ENCODE measurements at places on chromosomes 5 and 9.

GRCh38 chr5:181173420-181174342 lies 26.3 kb downstream of the OR2V2 start:
- H3K27ac ChIP-seq, result peak overlapping the region; percentile 84
- no peaks in the 10 kb centered on the region for H3K36me3 ChIP-seq
- peaks cover 61% of the 10 kb centered on the region for H3K27me3 ChIP-seq
- DNase-seq, result peak; percentile 83
- peak overlapping the region; percentile 79 for H3K4me3 ChIP-seq

DNA sequence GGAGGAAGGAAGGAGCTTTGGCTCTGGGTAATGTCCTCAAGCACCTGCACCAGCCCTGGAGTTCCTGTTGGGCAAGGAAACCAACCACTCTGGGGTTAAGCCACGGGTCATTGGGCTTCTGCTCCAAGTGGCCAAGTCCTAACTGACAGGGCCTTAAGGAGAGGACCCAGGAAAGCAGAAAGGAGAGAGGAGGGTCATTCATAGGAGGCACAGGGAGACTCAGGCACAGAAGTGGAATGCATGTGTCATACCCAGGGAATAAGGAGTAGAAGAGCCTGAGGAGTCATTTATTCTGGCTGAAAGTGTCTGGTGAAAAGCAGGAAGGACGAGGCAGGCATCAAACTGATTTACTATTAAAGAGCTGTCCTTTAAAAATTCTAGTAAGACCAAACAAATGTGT lies 129.2 kb downstream of the DMRT2 start:
- H3K27me3 ChIP-seq, result no peaks in the 10 kb centered on the region
- no peak for DNase-seq
- no peak overlapping the region for H3K27ac ChIP-seq

DNA sequence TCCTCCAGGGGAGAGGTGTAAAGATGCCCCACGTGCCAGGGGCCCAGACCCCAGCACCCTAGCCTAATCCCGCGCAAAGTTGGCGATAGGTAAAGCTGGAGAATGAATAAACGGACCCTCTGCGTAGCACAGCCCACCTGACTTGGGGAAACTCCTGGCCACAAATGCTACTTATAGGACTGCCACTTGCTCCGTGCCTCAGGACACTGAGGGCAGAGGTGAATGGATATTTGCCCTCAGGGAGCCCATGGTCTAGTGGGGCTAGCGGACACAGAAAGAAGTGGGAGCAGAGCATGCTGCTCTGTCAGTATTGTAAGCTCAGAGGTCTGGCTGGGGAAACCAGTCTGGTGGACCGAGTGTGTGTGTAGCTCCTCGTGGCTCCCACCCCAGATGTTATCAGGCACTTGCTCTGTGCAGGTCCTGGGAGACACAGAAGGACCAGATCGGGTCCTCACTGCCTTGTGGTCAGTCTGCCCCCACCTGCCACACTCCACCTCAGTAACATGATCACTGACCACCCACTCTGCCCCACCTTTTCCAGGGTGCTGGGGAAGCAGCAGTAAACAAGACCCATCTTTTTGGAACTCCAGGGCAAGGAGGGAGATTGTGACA lies 841 bp downstream of the GRK6 start:
- H3K36me3 ChIP-seq, result peaks cover 26% of the 10 kb centered on the region
- DNase-seq, result peak; percentile 59
- no peaks in the 10 kb centered on the region for H3K27me3 ChIP-seq
- peaks cover 56% of the 10 kb centered on the region for H3K4me1 ChIP-seq
- peak overlapping the region; percentile 94 for H3K27ac ChIP-seq

- no peak overlapping the region for H3K27ac ChIP-seq
- no peaks in the 10 kb centered on the region for H3K36me3 ChIP-seq
- H3K27me3 ChIP-seq, result peaks cover 6% of the 10 kb centered on the region
- no peaks in the 10 kb centered on the region for H3K4me1 ChIP-seq
These were observed 21.3 kb upstream of the RNF145 start for GRCh38 chr5:159230657-159231056.

DNA sequence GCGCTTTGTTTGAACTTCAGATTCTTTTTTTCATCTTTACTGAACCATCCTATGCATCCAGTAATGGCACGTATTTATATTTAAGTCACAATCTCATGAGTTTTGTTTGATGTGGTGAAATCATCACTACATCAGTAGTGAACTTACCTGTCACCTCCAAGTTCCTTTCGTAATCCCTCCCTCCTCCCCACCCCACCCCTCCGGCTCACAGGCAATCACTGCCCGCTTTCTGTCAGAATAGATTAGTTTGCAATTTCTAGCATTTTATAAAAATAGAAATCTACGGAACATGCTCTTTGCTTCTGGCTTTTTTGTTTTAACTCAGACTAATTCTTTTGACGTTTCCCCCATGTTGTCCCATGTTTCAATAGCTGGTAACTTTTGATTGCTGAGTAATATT lies 305.4 kb upstream of the IRX4 start:
- no peak overlapping the region for H3K27ac ChIP-seq
- no peak for DNase-seq
- no peaks in the 10 kb centered on the region for H3K4me1 ChIP-seq
- no peak overlapping the region for H3K4me3 ChIP-seq
- no peaks in the 10 kb centered on the region for H3K27me3 ChIP-seq

GRCh38 chr5:147359101-147359500 lies 124.3 kb downstream of the STK32A start:
- H3K27ac ChIP-seq, result no peak overlapping the region
- H3K4me1 ChIP-seq, result no peaks in the 10 kb centered on the region
- DNase-seq, result no peak
- H3K27me3 ChIP-seq, result no peaks in the 10 kb centered on the region
- no peak overlapping the region for H3K4me3 ChIP-seq

DNA sequence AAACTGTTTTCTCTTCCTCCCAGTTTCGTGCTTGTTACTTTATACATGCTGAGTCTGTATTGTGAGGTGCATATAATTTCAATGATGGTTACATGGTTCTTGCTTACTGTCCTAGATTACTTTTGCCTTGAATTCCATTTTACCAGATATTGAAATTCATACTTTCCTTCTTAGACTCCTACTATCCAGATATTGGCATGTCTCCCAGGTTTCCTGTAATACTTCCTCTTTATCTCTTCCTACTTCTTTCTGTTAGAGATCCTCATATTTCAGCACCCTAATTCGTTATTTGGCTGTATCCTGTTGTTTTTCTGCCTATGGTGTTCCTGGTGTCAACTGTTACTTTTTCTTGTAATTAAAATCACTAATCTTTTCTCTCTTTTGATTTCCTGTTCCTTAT lies 522.1 kb downstream of the CCDC171 start:
- no peaks in the 10 kb centered on the region for H3K4me1 ChIP-seq
- no peak overlapping the region for H3K27ac ChIP-seq
- H3K36me3 ChIP-seq, result no peaks in the 10 kb centered on the region
- no peak for DNase-seq
- no peaks in the 10 kb centered on the region for H3K27me3 ChIP-seq

GRCh38 chr5:141957367-141957996 lies 520 bp downstream of the PCDH12 start:
- no peaks in the 10 kb centered on the region for H3K27me3 ChIP-seq
- peak overlapping the region; percentile 49 for H3K27ac ChIP-seq
- DNase-seq, result no peak
- H3K4me3 ChIP-seq, result no peak overlapping the region
- H3K36me3 ChIP-seq, result no peaks in the 10 kb centered on the region

- no peaks in the 10 kb centered on the region for H3K36me3 ChIP-seq
- H3K27ac ChIP-seq, result no peak overlapping the region
- H3K4me3 ChIP-seq, result no peak overlapping the region
- H3K27me3 ChIP-seq, result no peaks in the 10 kb centered on the region
- H3K4me1 ChIP-seq, result no peaks in the 10 kb centered on the region
- no peak for DNase-seq
These were observed 887.2 kb upstream of the TYRP1 start for GRCh38 chr9:11805969-11806368.

GRCh38 chr5:113151641-113152379 lies 175.2 kb downstream of the DCP2 start:
- no peaks in the 10 kb centered on the region for H3K36me3 ChIP-seq
- peaks cover 2% of the 10 kb centered on the region for H3K27me3 ChIP-seq
- no peaks in the 10 kb centered on the region for H3K4me1 ChIP-seq
- no peak overlapping the region for H3K4me3 ChIP-seq

DNA sequence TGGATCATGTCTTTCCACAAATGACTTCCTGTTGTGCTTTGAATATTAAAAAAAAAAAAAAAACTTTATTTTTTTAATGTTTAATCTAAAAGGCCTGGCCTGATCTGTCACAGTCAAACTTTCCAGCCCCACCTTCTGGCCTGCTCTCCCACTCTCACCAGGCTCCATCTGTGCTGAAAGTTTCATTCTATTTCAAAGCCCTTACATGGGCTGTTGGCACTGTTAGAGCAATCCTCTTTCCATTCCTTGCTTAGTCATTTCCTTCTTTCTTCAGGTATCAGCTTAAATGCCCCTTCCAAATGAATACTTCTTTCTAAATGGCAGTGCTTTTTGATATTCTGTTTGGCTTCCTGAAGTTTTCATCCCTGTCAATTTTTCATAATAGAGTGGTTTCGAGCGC lies 1104.8 kb upstream of the C9orf72 start:
- H3K36me3 ChIP-seq, result no peaks in the 10 kb centered on the region
- H3K27ac ChIP-seq, result no peak overlapping the region
- no peak for DNase-seq
- no peaks in the 10 kb centered on the region for H3K27me3 ChIP-seq
- no peak overlapping the region for H3K4me3 ChIP-seq

DNA sequence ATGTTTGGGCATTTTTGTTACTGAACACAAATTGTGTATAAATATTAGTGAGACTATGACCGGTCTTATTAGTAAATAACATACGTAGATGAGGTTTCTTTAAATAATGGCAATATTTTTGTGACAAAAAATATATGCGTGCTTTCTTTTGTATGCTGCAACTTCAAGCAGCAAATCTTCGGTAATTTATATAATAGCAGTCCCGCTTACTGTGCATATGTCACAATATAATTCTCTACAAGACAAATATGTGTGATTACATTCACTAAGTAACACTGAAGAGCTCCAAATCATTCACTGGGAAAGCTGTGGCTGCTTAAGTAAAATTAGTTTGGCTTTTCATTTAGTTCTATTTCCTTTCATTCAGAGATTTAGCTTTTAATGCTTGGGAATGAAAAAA lies 376.0 kb downstream of the CYLC2 start:
- no peaks in the 10 kb centered on the region for H3K27me3 ChIP-seq
- no peak overlapping the region for H3K27ac ChIP-seq
- no peaks in the 10 kb centered on the region for H3K36me3 ChIP-seq
- H3K4me1 ChIP-seq, result no peaks in the 10 kb centered on the region
- no peak overlapping the region for H3K4me3 ChIP-seq

DNA sequence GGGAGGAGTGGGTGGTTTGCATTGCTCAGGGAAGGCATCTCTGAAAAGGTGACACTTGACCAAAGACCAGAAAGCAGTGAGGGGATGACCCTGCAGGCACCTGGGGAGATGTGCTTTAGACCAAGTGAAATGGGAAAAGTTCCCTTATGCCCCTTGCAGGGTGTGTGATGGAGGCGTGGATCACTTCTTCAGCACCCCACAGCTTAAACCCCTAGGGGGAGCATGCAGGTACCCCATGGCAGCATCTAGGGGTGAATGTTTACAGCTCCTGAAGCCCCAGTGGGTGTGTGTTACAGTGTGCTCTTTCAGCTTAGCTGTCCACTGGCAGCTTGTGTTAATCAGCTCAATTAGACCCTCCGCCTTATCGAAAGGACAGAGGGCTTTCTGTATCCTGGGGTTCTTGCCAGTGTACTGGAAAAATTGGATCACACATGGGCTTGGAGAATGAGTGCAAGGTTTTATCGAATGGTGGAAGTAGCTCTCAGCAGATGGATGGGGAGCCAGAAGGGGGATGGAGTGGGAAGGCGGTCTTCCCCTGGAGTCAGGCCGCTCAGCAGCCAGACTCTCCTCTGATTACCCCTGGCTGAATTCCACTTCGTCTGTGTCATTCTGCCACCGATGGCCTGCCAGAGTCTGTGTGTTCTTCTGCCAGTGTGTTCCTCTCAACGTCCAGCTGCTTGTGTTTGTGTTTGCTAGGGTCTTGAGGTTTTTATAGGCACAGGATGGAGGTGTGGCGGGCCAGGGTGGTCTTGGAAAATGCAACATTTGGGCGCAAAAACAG lies 6.3 kb downstream of the BHMT2 start:
- DNase-seq, result no peak
- H3K4me1 ChIP-seq, result peaks cover 17% of the 10 kb centered on the region
- H3K27me3 ChIP-seq, result peaks cover 23% of the 10 kb centered on the region

DNA sequence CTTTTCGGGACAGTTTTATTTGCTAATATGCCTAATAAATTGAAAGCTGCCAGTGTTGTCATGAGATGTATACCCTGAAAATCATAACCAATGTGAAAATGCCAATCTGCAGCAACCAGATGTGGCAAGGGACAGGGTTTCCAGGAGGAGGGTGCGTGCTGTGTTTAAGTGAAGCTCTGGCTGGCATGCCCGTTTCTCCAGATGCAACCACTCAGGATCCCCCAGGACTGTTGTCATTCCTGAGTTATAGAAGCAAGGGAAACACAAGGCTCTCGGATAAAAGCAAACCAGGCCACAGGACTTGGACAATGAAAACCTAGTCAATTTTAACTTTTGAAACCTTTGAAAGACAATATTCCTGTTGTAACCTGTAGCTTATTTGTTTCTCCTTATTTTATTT lies 360.2 kb downstream of the SLIT3 start:
- no peak for DNase-seq
- H3K27me3 ChIP-seq, result peaks cover 2% of the 10 kb centered on the region
- H3K4me1 ChIP-seq, result no peaks in the 10 kb centered on the region
- H3K27ac ChIP-seq, result no peak overlapping the region
- no peaks in the 10 kb centered on the region for H3K36me3 ChIP-seq

DNA sequence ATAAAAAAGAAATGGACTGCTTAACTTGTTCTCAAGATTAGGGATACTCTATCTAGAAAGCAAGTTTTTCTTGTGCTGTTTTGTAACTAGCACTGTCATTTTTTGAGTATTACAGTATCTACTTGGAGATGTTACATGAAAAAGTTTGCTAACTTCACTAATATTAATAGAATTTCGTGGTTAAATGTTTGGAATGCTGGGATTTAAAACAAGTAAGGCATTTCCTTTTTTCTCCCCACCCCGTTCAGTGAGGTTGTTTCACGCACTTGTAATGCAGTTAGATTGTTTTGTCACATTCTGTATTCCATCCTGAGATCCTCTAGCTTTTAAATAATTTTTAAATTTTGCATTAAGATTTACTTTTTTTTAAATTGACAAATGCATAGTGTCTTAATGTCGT lies 20.0 kb upstream of the TEK start:
- H3K27ac ChIP-seq, result no peak overlapping the region
- H3K36me3 ChIP-seq, result no peaks in the 10 kb centered on the region
- no peak overlapping the region for H3K4me3 ChIP-seq
- peaks cover 8% of the 10 kb centered on the region for H3K27me3 ChIP-seq
- H3K4me1 ChIP-seq, result peaks cover 9% of the 10 kb centered on the region
- no peak for DNase-seq

GRCh38 chr5:95439801-95440493 lies 48.8 kb downstream of the FAM81B start:
- no peaks in the 10 kb centered on the region for H3K4me1 ChIP-seq
- H3K36me3 ChIP-seq, result no peaks in the 10 kb centered on the region
- no peak for DNase-seq

GRCh38 chr9:116336133-116336862 lies 182.7 kb downstream of the PAPPA start:
- H3K4me1 ChIP-seq, result no peaks in the 10 kb centered on the region
- no peak overlapping the region for H3K27ac ChIP-seq
- no peak for DNase-seq
- H3K4me3 ChIP-seq, result no peak overlapping the region
- no peaks in the 10 kb centered on the region for H3K36me3 ChIP-seq
- peaks cover 3% of the 10 kb centered on the region for H3K27me3 ChIP-seq
